ENCODE measurements at places on chromosomes 2 and 18. TPM values are rescaled to one million over a fixed set of nuclear protein-coding genes. Genes with fewer than 3 reads are reported as not detected.

DSG3 gene
- 148 TPM for total RNA-seq

ITPRIPL1 gene
- total RNA-seq = 2.5 TPM

DNA sequence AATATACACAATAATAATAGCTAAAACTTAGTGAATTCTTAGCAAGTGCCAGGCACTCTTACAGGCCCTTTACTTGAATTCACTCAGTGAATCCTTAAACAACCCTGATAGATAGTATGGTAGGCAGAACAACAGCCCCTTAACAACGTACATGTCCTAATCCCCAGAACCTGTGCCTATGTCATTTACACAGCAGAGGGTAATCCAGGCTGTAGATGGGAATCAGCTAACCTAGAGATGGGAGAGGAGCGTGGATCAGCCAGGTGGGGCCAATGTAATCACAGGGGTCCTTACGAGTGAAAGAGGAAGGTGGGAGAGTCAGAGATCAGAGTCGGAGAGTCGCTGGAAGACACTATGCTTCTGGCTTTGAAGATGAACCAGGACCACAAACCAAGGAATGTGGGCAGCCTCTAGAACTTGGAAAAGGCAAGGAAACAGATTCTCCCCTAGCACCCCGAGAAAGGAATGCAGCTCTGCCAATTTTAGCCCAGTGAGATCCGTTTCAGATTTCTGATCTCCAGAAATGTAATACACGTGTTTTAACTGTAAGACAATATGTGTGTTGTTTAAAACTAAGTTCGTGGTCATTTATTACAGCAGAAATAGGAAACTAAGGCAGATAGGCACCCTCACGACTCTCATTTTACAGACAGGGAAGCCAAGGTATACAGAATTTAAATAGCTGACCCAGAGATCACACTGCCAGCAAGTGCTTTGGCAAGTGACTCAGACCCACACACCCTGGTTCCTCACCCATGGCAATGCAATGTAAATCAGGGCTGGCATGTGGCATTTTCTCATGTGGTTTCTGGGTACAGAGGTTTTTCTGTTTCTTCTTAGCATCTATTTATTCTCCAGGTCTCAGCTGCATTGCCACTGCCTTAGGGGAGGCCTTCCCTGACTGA is 68.9 kb downstream of the DOCK10 start:
- DNase-seq = no peak

DNA sequence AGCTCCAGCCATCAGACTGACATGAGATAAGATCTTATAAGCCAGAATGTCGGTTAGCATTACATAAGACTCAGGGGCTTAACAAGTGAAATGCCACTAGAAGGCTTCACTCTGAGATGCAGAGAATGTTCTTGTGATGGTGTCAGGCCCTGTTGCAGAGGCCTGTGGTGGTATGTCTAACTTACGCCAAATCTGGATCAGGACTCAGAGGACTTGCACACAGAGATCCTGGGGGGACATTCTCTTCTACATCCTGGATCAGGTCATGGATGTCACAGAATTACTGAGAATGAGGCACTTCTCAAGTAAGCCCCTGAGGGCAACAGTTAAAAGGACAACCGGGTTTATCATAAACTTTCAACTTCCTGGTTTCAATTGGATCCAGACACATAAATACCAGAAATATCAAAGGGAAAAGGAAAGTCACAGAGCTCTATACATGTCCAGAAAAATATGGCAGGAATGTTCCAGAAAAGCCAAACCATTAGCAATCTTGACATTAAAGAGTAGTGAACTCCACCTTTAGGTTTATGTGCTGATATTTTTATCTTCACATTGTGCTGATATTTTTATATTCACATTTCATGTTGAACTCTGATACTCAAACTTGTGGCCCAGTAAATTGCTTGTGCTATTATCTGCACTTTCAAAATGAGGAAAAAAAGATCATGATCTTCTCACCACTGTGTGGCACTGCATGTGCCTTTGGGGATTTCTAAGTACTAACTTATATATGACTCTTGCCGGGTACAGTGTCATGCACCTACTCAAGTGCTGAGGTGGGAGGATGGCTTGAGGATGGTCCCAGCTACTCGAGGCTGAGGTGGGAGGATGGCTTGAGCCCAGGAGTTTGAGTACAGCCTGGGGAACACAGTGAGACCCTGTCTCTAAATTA is 137.5 kb upstream of the RNF152 start:
- DNase-seq = no peak

GRCh38 chr18:61910101-61910500 is 17.3 kb upstream of the RNF152 start:
- DNase-seq = no peak

DNA sequence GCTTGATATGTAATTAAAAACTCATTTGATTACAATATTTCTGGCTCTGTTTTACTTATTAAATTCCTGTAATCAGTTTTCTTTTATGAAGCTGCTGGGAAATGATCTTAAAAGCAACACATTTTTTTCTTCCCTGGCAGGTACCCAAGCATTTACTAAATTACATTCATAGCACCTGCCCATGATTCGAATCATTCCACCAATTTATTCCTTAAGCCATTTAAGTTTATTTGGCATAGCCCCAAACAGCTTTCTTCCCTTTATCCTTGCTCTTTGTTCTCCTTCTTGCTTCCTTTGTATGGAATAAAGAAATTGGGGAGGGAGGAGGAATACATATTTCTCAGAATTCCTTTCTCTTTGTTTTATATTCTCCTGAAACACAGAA is 241.3 kb downstream of the AGPS start:
- DNase-seq = no peak
